ENCODE measurements at places on chromosomes 4 and X.

DNA sequence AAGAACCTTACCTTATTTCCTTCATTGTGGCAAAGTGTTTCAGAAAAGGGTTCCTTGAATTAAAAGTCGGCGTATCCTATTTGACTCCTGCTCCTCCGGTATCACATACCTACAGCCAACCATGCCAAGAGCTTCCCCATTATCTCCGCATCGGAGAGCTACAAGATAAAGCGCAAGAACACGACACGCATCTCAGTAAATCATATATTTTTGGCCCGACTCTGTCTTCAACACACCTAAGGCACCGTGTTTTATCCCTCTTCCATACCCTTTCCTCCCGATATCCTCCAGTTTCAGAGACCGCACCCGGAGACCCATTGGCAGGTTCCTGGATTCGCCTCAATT lies 497 bp upstream of the THAP9 start:
- H3K27ac ChIP-seq, result peak overlapping the region; percentile 99
- peaks cover 30% of the 10 kb centered on the region for H3K36me3 ChIP-seq
- H3K27me3 ChIP-seq, result no peaks in the 10 kb centered on the region
- H3K4me3 ChIP-seq, result peak overlapping the region; percentile 99
- DNase-seq, result no peak

DNA sequence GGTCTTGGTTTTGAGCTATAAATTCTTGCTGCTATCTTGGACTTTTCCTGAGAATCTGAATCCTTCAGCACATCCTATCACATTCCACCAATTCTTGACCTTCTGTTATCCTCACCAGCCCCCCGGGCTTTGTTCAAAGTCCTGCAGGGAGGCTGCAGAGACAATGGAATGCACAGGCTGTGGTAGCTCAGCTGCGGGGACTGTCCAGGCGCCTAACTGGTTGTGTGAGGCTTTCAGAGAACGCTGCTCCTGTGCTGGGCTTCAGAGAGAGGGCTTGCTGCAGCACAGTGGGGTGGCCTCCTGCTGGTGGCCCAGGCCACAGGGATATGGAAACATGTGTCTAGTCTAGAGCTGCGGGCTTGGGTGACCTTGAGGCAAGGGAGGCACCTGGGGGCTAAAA lies 196.3 kb upstream of the GATB start:
- no peak overlapping the region for H3K4me3 ChIP-seq
- H3K27me3 ChIP-seq, result no peaks in the 10 kb centered on the region
- no peak for DNase-seq
- H3K4me1 ChIP-seq, result no peaks in the 10 kb centered on the region

GRCh38 chrX:7689791-7690412 lies 153.1 kb upstream of the VCX start:
- no peak for DNase-seq
- H3K27ac ChIP-seq, result no peak overlapping the region
- no peaks in the 10 kb centered on the region for H3K36me3 ChIP-seq

DNA sequence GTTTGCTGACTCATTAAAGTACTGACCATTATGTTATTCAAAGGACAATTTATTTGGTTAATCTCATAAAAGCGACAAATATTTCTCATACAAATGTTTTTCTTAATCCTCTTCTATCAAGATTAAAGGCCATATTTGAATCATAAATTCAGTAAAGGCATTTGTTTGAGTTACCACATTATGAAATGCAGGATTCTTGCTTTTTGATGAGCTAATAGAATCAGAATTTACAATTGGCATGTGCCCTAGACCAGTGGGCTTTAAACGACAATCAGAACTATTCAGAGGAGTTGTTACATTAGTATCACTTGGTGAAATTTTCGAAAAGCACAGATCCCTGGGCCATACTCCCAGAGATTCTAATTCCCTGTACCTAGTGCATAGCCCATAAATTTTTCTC lies 55.3 kb downstream of the KLHL4 start:
- no peak overlapping the region for H3K4me3 ChIP-seq
- H3K27me3 ChIP-seq, result no peaks in the 10 kb centered on the region
- H3K4me1 ChIP-seq, result no peaks in the 10 kb centered on the region
- no peak for DNase-seq
- H3K36me3 ChIP-seq, result no peaks in the 10 kb centered on the region

- no peaks in the 10 kb centered on the region for H3K4me1 ChIP-seq
- H3K27me3 ChIP-seq, result no peaks in the 10 kb centered on the region
- H3K36me3 ChIP-seq, result no peaks in the 10 kb centered on the region
- DNase-seq, result peak; percentile 40
- H3K27ac ChIP-seq, result no peak overlapping the region
Measured at GRCh38 chr4:167021545-167022155, 212.6 kb downstream of the SPOCK3 start.

DNA sequence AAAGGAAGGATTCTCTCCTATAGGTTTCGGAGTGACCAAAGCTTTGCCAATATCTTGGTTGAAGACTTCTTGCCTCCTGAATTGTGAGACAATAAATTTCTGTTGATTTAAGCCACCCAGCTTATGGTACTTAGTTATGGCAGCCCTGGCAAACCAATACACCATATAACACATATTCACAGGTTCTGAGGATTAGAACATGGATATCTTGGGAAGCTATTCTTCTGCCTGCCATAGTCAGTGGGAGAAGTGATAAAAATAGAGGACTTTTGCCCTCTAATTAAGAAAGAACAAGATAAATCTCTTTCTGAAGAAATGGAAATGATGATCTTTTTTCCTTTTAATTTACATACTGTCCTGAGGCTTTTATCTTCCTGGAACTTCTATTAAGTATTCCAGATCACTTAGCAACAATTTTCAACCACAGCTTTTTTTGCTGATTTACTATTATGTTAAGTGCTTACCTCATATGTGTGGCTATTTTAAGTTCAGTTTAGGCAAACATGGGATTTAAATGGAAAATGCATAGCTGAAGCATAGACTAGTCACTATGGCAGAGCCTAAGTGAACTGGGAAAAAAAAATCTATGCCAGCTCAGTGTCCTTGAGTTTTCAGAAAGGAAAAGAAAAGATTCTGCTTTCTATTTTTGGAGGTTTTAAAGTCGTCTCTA lies 381.7 kb downstream of the STPG2 start:
- H3K36me3 ChIP-seq, result no peaks in the 10 kb centered on the region
- H3K4me3 ChIP-seq, result no peak overlapping the region
- no peak for DNase-seq

DNA sequence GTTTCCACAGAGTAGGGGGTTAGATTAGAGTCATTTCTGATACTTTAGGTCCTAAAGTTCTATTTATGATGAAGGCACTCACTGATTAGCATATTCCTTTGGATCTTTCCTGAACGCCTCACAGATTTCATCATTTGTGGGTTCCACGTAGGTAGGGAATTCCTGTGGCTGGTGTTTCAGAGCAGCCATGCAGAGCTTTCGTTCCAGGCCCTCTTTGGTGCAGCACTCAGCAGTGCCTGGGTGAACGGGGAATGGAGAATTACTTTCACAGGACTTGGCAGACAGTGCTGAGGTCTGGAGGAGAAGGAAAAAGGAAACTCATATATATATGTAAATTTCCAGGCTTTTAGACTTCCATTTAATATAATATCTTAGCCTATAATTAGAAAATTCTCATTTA lies 18.5 kb downstream of the GC start:
- no peaks in the 10 kb centered on the region for H3K36me3 ChIP-seq
- DNase-seq, result no peak
- no peak overlapping the region for H3K27ac ChIP-seq

- peaks cover 6% of the 10 kb centered on the region for H3K27me3 ChIP-seq
- H3K36me3 ChIP-seq, result no peaks in the 10 kb centered on the region
- no peak overlapping the region for H3K27ac ChIP-seq
Measured at GRCh38 chrX:9857575-9858474, 71.6 kb downstream of the SHROOM2 start.

- DNase-seq, result no peak
- H3K27me3 ChIP-seq, result peaks cover 20% of the 10 kb centered on the region
- no peaks in the 10 kb centered on the region for H3K36me3 ChIP-seq
- H3K4me1 ChIP-seq, result peaks cover 8% of the 10 kb centered on the region
- no peak overlapping the region for H3K27ac ChIP-seq
- no peak overlapping the region for H3K4me3 ChIP-seq
Measured at GRCh38 chr4:7941965-7942496, 2.4 kb upstream of the AFAP1 start.

DNA sequence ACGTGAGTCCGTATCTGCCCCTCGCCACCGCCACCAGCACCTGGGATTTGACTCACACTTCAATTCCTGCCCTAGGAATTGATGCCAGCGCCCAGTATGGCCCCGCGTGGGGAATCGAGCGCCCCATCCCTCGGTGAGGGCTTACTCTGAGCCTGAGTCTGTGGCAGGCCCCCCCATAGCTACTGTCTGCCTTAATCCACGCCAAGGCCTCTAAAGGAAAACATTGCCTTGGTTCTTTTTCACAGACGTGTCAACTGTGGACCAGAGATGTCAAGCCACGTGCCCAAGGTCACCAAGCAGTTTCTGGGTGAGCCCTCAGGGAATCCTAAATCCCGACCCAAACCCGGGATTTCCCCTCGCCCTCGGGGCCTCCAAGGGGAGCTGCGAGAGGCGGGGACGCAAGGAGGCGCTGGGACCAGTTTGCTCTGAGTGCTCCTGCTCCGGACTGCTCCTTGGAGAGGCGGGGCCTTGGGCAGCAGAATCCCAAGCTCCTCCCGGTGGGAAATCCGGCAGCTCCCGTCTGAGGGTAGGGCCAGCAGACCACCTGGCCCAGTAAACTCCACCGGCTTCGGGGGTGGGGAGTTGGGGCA lies 12.9 kb downstream of the MSX1 start:
- peaks cover 84% of the 10 kb centered on the region for H3K27me3 ChIP-seq
- no peak overlapping the region for H3K4me3 ChIP-seq
- no peaks in the 10 kb centered on the region for H3K4me1 ChIP-seq
- no peaks in the 10 kb centered on the region for H3K36me3 ChIP-seq

DNA sequence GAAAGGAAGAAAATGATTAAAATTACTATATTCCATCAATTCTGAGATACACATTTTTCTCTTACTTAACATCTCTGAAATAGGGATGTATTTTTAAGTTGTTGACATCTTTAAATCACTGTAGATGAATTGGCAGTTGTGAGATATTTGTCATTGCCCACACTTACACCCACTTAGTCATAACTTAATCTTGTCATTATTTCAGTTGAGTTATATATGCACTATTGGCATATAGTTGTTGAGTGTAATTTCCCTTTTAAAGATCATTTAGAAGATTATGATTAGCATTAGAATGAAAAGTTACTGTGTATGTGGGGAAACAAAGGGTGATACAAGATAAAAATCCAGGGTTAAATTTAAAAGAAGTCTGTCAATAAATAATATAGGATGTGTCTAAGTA lies 2.2 kb downstream of the AIMP1 start:
- peak; percentile 37 for DNase-seq
- H3K4me3 ChIP-seq, result no peak overlapping the region
- peaks cover 5% of the 10 kb centered on the region for H3K36me3 ChIP-seq
- H3K27me3 ChIP-seq, result no peaks in the 10 kb centered on the region
